Myometrial cell (primary cell): ENCODE measurements at places on chromosomes 16 and 17. TPM values are rescaled to one million over a fixed set of nuclear protein-coding genes. Genes with fewer than 3 reads are reported as not detected.

Gene PRSS33
- total RNA-seq = not detected in 2 replicates

Gene CES4A
- 2.5 and 3.2 TPM in 2 replicates for total RNA-seq

Gene HAP1
- total RNA-seq = not detected in 2 replicates

Gene AMFR
- 123 and 152 TPM in 2 replicates for total RNA-seq

Gene ZPBP2
- total RNA-seq = not detected in 2 replicates

Gene TNFRSF17
- total RNA-seq = not detected in 2 replicates

Gene SHISA6
- total RNA-seq = not detected in 2 replicates

Gene EVI2B
- 1.6 and 1.7 TPM in 2 replicates for total RNA-seq

Gene GRAP
- total RNA-seq = under 0.01 TPM in 1 of 2 replicates, not detected in the other

Gene NPIPA3
- not detected in 2 replicates for total RNA-seq

Gene TBC1D24
- total RNA-seq = 13.8 and 15.6 TPM in 2 replicates

Gene PMP22
- total RNA-seq = 29.1 and 32.3 TPM in 2 replicates

Gene C16orf92
- not detected in 2 replicates for total RNA-seq

Gene CD300E
- total RNA-seq = not detected in 2 replicates

Gene TVP23A
- total RNA-seq = not detected in 2 replicates

Gene NPW
- 1.4 and 4.3 TPM in 2 replicates for total RNA-seq

Gene C17orf78
- total RNA-seq = not detected in 2 replicates

Gene TSPAN10
- 1.9 and 2.0 TPM in 2 replicates for total RNA-seq

Gene SLC16A5
- 12.1 and 20.2 TPM in 2 replicates for total RNA-seq

Gene CD2BP2
- 49.6 and 58.5 TPM in 2 replicates for total RNA-seq

Gene EXOSC6
- total RNA-seq = 15.6 and 20.2 TPM in 2 replicates

Gene PRR29
- total RNA-seq = under 0.01 TPM in 1 of 2 replicates, not detected in the other

Gene XAF1
- total RNA-seq = 6.3 and 11.2 TPM in 2 replicates

Gene HP
- not detected in 2 replicates for total RNA-seq

Gene ASGR1
- 3.5 TPM in 1 of 2 replicates, not detected in the other for total RNA-seq

Gene SDR42E2
- not detected in 2 replicates for total RNA-seq

Gene KAT2A
- total RNA-seq = 11.3 and 19.9 TPM in 2 replicates
